ENCODE measurements at places on chromosomes 7 and 10. TPM values are rescaled to one million over a fixed set of nuclear protein-coding genes. Genes with fewer than 3 reads are reported as not detected.

The LMBR1 gene
- 7.4 TPM for polyA plus RNA-seq

The TRIL gene
- 0.42 TPM for polyA plus RNA-seq

The PTF1A gene
- not detected for polyA plus RNA-seq

The TRIM24 gene
- polyA plus RNA-seq = 6.5 TPM

The TFEC gene
- 17.4 TPM for polyA plus RNA-seq

The OR13A1 gene
- 3.8 TPM for polyA plus RNA-seq

The WEE2 gene
- polyA plus RNA-seq = 0.04 TPM

The CCL26 gene
- polyA plus RNA-seq = 0.41 TPM

DNA sequence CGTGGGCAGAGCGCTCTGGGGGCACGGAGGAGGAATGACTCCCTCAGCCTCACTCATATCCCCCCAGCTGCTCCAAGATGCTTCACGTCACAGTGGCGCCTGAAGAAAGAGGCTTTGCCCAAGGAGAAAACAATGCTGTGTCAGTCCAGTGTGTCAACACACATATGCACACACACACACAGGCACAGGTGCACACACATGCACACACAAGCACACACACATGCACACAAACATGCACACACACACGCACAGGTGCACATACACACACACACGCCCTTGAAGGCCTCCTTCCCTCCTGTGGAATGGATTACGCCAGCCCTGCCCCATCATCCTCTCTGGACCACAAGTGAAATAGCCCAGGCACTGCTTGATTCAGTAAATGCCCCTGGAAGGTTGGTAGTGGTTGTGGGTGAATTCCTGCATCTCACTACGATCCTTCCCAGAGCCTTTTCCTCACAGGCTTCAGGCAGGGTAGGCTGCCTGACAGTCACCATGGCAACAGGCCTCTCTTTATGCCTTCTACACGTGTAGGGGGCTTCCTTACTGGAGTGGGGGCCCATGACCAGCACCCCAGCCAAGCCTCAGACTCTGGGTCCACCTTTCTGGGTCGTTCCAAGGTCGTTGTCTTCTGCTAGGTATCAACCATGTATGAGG lies 371.5 kb upstream of the PODXL start:
- H3K4me3 ChIP-seq = no peak overlapping the region
- H3K27ac ChIP-seq = no peak overlapping the region
- H3K27me3 ChIP-seq = no peaks in the 10 kb centered on the region
- no peaks in the 10 kb centered on the region for H3K36me3 ChIP-seq
- no peak for DNase-seq

- H3K36me3 ChIP-seq = no peaks in the 10 kb centered on the region
- H3K4me1 ChIP-seq = peaks cover 37% of the 10 kb centered on the region
- no peak for DNase-seq
- H3K27ac ChIP-seq = no peak overlapping the region
- H3K27me3 ChIP-seq = no peaks in the 10 kb centered on the region
Measured at GRCh38 chr7:116574025-116574822, 49.4 kb downstream of the CAV1 start.

DNA sequence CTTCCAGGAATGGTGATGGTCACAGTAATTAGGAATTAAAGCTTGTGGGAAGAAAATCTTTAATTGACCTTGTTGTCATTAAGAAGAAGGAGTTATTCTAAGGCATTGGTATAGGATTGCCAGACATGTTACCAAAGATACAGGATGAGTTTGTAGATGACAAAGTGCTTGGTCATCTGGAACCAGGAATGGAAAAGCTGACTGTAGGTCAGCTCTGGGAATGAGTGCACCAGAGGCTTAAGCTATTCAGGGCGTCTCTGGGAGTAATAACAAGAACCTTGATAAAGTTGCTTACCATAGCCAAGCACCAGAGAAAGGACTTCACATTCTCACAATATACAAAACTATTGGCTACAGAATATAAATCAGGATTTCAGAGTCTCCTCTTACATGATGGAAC lies 89.0 kb downstream of the PHTF2 start:
- H3K4me3 ChIP-seq = no peak overlapping the region
- no peaks in the 10 kb centered on the region for H3K27me3 ChIP-seq
- no peaks in the 10 kb centered on the region for H3K4me1 ChIP-seq
- H3K27ac ChIP-seq = no peak overlapping the region
- no peaks in the 10 kb centered on the region for H3K36me3 ChIP-seq

DNA sequence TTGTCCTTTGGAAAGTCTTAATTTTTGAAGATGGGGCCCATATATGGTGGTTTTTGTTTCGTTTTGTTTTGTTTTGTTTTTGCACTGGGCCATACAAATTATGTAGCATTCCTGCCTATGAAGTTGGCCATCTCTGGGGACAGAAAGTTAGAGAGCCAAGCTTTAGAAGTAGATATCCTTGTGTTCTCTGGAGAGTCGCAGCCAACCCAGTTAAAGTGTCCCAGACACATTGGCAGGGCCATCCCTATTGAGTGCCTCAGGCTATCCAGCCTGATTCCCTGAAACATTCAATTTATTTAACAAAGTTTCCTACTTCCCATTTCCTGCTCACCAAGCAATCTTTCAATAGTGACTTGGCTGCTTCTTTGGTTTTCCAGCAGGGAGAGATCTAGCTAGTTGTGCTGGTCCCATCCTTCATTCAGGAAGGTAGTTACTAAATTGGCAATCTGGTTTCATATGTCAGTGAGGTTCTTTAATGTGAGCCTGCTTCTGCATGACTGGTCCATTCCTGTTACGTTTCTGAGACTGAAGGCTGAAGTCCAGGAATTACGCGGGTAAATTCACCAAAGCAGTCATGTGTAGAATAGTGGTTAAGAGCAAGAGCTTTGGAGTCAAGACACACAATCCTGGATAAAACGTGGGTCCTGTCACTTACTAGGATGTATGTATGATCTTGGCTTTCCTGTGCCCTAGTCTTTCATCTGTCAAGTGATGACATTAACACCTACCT lies 49.3 kb upstream of the HBP1 start:
- no peak for DNase-seq
- no peak overlapping the region for H3K4me3 ChIP-seq
- peaks cover 12% of the 10 kb centered on the region for H3K4me1 ChIP-seq
- no peaks in the 10 kb centered on the region for H3K27me3 ChIP-seq
- no peak overlapping the region for H3K27ac ChIP-seq

GRCh38 chr7:3650844-3651243 lies 349.8 kb downstream of the SDK1 start:
- H3K36me3 ChIP-seq = no peaks in the 10 kb centered on the region
- no peaks in the 10 kb centered on the region for H3K4me1 ChIP-seq
- no peak overlapping the region for H3K4me3 ChIP-seq
- H3K27ac ChIP-seq = no peak overlapping the region

GRCh38 chr7:131244259-131244852 lies 83.3 kb upstream of the MKLN1 start:
- H3K4me3 ChIP-seq = no peak overlapping the region
- no peak for DNase-seq
- no peak overlapping the region for H3K27ac ChIP-seq
- H3K36me3 ChIP-seq = no peaks in the 10 kb centered on the region
- no peaks in the 10 kb centered on the region for H3K4me1 ChIP-seq

- DNase-seq = no peak
- peaks cover 12% of the 10 kb centered on the region for H3K4me1 ChIP-seq
- peaks cover 16% of the 10 kb centered on the region for H3K27me3 ChIP-seq
- H3K27ac ChIP-seq = no peak overlapping the region
- peaks cover 15% of the 10 kb centered on the region for H3K36me3 ChIP-seq
Measured at GRCh38 chr7:128868624-128869137, 6.0 kb downstream of the ATP6V1F start.

GRCh38 chr10:102117391-102118159 lies 2.6 kb downstream of the LDB1 start:
- H3K4me3 ChIP-seq = no peak overlapping the region
- peaks cover 68% of the 10 kb centered on the region for H3K4me1 ChIP-seq
- H3K36me3 ChIP-seq = no peaks in the 10 kb centered on the region
- no peaks in the 10 kb centered on the region for H3K27me3 ChIP-seq
- peak; percentile 88 for DNase-seq
- peak overlapping the region; percentile 98 for H3K27ac ChIP-seq

DNA sequence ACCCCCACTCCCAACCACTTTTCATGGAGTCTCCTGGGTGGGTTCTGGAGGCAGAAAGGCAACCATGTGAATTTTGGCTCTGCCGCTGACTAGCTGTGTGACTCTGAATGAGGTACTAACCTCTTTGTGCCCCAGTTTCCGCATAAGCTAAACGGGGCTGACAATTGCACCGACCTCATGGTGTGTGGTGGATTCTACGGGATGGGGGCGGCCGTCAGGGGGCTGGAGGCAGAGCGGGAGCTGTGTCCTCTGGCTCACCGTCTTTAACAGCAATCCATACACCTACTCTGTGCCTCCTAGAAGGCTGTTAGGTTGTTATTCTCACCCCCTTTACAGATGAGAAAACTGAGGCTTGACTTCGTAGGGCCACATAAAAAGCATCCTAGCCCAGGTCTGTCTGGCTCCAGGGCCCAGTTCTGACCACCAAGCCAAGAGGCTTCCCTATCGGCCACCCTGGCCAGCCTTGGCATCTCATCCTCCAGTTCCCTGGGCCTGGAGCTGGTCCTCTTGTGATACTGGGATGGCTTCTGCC lies 4.3 kb upstream of the SLC29A3 start:
- no peak overlapping the region for H3K27ac ChIP-seq
- H3K4me3 ChIP-seq = no peak overlapping the region
- DNase-seq = no peak
- H3K27me3 ChIP-seq = no peaks in the 10 kb centered on the region

GRCh38 chr10:54985732-54986131 lies 184.7 kb upstream of the PCDH15 start:
- no peak for DNase-seq
- H3K36me3 ChIP-seq = no peaks in the 10 kb centered on the region
- no peaks in the 10 kb centered on the region for H3K4me1 ChIP-seq

- no peaks in the 10 kb centered on the region for H3K4me1 ChIP-seq
- H3K36me3 ChIP-seq = no peaks in the 10 kb centered on the region
- no peaks in the 10 kb centered on the region for H3K27me3 ChIP-seq
- DNase-seq = peak; percentile 54
Measured at GRCh38 chr7:30656006-30656957, 26.0 kb downstream of the CRHR2 start.

GRCh38 chr7:37683246-37684120 lies at the start of gene GPR141:
GPR141 (plus strand) TSS chr7:37683766; CDS start chr7:37740394, 56,628 bp downstream.
- H3K4me3 ChIP-seq = no peak within 1 kb of the TSS
- no peak for DNase-seq
- no peaks in the 10 kb centered on the region for H3K36me3 ChIP-seq
- peaks cover 39% of the 10 kb centered on the region for H3K4me1 ChIP-seq

DNA sequence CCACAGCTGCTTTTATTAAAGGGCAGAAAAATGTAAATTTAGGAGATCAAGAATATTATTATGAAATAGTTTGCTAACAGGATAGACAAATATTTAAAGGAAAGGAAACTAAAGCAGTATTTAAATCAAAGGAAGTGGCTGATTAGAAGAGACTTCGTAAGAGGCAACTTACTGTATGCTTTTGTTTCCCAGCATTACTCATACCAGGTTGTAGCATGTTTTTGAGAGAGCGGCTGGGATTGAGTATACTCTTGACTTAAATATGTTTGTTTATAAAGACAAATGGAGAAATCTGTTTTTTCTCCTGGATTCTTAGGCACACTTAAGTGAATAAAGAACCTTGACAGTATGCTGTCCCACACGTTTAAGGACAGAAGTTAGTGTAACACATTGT lies 293.7 kb downstream of the ZNF248 start:
- no peaks in the 10 kb centered on the region for H3K27me3 ChIP-seq
- H3K4me1 ChIP-seq = no peaks in the 10 kb centered on the region
- DNase-seq = no peak
- no peak overlapping the region for H3K4me3 ChIP-seq
- H3K36me3 ChIP-seq = no peaks in the 10 kb centered on the region
- H3K27ac ChIP-seq = no peak overlapping the region

- no peaks in the 10 kb centered on the region for H3K27me3 ChIP-seq
- H3K36me3 ChIP-seq = no peaks in the 10 kb centered on the region
- no peak overlapping the region for H3K27ac ChIP-seq
- H3K4me1 ChIP-seq = peaks cover 15% of the 10 kb centered on the region
- no peak overlapping the region for H3K4me3 ChIP-seq
Measured at GRCh38 chr10:59799421-59799820, 46.2 kb upstream of the MRLN start.

GRCh38 chr10:36540611-36541010 lies 584.8 kb upstream of the ANKRD30A start:
- no peaks in the 10 kb centered on the region for H3K36me3 ChIP-seq
- H3K4me1 ChIP-seq = peaks cover 10% of the 10 kb centered on the region
- no peaks in the 10 kb centered on the region for H3K27me3 ChIP-seq
- H3K4me3 ChIP-seq = no peak overlapping the region
- no peak for DNase-seq

DNA sequence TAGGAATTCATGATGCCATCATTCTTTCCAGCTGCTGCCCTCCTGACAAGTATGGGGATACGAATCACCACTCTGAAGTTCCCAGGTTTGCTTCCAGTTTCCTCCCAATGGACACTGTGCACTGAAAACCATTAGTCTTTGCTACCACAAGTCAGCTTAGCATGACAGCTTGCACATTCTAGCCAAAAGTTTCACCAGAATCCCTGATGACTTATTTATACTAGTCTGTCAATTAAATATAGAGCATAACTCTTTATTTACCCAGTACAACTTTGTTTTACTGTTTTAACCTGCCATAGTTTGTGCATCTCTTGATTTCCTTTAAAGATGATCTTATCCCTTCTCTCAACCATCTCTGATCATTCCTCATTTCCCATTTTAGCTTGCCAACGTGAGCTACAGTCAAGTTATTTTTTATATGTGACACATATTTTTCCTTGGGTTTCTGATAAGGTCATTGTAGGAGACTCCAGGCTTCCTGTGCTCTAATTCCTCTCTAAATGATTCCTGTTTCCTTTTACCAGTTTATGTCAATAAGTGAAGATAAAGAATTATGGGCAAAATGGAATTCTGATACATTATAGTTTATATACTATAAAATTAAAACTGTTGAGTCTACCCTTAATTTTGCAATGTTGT lies 167.5 kb upstream of the MEOX2 start:
- H3K4me1 ChIP-seq = no peaks in the 10 kb centered on the region
- H3K27ac ChIP-seq = no peak overlapping the region
- no peak overlapping the region for H3K4me3 ChIP-seq
- DNase-seq = no peak

DNA sequence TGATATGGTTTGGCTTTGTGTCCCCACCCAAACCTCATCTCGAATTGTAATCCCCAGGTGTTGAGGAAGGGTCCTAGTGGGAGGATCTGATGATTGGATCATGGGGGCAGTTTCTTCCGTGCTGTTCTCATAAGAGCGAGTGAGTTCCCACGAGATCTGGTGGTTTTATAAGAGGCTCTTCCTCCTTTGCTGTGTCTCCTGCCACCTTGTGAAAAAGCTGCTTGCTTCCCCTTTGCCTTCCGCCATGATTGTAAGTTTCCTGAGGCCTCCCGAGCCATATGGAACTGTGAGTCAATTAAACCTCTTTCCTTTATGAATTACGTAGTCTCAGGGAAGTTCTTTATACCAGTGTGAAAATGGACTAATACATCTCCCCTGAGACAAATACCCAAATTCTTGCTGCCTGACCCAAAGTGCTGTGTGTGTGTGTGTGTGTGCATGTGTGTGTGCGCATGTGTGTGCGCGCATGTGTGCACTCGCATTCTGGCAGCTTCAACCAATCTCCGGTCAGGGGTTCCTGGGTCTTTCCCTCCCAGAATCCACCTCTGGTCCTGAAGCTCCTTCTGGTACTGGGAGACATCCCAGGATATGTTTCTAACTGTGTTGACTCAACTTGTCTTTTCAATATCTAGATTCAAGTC lies 98.1 kb upstream of the LRRC4 start:
- no peak for DNase-seq
- H3K36me3 ChIP-seq = no peaks in the 10 kb centered on the region
- no peak overlapping the region for H3K27ac ChIP-seq

GRCh38 chr7:68006619-68007018 lies 1010.0 kb downstream of the TYW1 start:
- no peak overlapping the region for H3K4me3 ChIP-seq
- H3K27me3 ChIP-seq = no peaks in the 10 kb centered on the region
- no peaks in the 10 kb centered on the region for H3K36me3 ChIP-seq
- DNase-seq = no peak

Data from spleen (tissue), 13 donors.